Activated CD8-positive, alpha-beta T cell treated with anti-CD3 and anti-CD28 coated beads, Interleukin-2, amount 10 ng/mL, durations not matched to agents 7 days and 5 days (primary cell): ENCODE measurements at places on chromosomes 12 and 14. TPM values are rescaled to one million over a fixed set of nuclear protein-coding genes. Genes with fewer than 3 reads are reported as not detected.
A peak's percentile ranks its signal among the peaks of the same experiment; 100 is the strongest.

Gene LTBP2
- 0.29 TPM for total RNA-seq

DNA sequence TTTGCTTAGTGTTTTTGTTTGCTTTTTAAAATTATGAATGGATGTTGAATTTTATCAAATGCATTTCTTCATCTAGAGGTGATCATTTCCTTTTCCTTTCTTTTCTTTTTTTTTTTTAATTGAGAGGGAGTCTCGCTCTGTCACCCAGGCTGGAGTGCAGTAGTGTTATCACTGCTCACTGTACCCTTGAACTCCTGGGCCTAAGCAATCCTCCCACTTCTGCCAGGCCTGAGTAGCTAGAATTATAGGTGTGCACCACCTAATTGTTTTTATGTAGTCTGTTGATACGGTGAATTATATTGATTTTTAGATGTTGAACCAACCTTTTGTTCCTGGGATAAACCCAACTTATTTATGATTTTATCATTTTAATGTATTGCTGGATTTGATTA lies 1.5 kb upstream of the CDKL1 start:
- H3K4me1 ChIP-seq: peaks cover 15% of the 10 kb centered on the region
- H3K36me3 ChIP-seq: peaks cover 1% of the 10 kb centered on the region

Gene KCNC2
- not detected for total RNA-seq

- H3K36me3 ChIP-seq: peaks cover 11% of the 10 kb centered on the region
- no peak overlapping the region for H3K4me3 ChIP-seq
- no peak overlapping the region for H3K27ac ChIP-seq
- no peaks in the 10 kb centered on the region for H3K4me1 ChIP-seq
- no peaks in the 10 kb centered on the region for H3K27me3 ChIP-seq
Measured at GRCh38 chr12:32005496-32006125, 46.4 kb downstream of the RESF1 start.

Gene SERPINA6
- total RNA-seq: not detected

Gene GPN3
- 26.2 TPM for total RNA-seq

GRCh38 chr14:105060751-105061427 lies 4.3 kb downstream of the GPR132 start:
- H3K36me3 ChIP-seq: peaks cover 50% of the 10 kb centered on the region
- H3K27me3 ChIP-seq: no peaks in the 10 kb centered on the region
- peak overlapping the region; percentile 88 for H3K4me3 ChIP-seq
- H3K27ac ChIP-seq: peak overlapping the region; percentile 93
- H3K4me1 ChIP-seq: peaks cover 64% of the 10 kb centered on the region

Gene AKAP5
- 1.9 TPM for total RNA-seq

DNA sequence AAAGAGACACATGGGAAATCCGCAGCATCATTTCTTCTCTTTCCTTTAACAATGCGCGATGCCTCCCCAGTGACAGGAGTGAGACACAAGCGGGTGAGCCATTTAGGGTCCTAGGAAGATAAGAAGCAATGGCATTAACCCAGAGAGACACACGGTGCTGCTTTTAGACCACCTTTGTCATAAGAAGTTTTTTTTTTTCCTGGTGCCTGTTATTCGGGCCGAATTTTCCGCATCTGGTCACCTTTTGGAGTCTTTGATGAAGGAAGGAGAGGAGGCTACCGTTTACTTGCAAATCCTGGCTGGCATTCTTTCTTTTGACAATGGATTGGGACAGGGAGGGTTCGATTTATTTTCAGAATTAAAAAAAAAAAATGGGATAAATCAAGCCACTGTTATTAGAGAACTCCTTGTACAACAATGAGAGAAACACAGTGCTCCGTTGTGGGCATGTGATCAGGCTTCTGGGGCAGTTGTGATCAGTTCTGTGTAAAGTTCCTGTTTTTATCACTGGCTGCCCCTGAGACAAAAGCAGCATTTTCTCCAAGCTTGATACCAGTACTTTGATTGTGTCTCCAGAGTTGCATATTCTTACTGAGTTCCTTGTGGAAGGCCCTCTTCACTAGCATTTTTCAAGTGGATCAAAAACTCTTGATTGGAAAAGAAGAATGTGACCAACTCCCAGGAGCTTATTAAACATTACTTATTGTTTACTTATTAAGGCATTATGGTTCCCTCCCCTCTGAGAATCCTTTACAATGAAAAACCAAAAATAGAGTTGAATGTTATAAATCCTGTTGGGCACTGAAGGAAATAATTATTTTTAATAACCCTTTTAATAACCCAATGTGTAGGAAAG lies 1.1 kb downstream of the DIP2B start:
- H3K36me3 ChIP-seq: peaks cover 7% of the 10 kb centered on the region
- no peaks in the 10 kb centered on the region for H3K27me3 ChIP-seq
- peaks cover 47% of the 10 kb centered on the region for H3K4me1 ChIP-seq
- DNase-seq: no peak

DNA sequence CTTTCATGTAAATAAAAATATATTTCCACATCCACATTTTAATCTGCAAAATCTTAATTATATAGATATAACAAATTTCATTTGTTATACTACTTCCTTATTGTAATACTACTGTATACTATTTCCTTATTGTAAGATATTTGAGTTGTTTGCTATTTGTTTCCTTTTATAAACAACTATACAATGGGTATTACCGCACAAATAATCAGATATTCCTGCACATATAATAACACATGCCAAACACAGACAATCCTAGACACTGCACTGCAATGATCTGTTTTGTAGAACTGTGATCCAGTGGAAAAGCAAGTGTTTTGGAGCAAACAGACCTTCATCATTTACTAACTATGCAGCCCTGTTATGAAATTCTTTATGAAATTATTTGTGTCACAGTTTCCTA lies 30.5 kb downstream of the PRKD1 start:
- H3K4me3 ChIP-seq: no peak overlapping the region
- no peaks in the 10 kb centered on the region for H3K36me3 ChIP-seq
- H3K27ac ChIP-seq: no peak overlapping the region

Gene SLC5A8
- not detected for total RNA-seq

GRCh38 chr12:13273850-13274249 lies 77.3 kb downstream of the EMP1 start:
- H3K36me3 ChIP-seq: no peaks in the 10 kb centered on the region
- no peak for DNase-seq
- peaks cover 37% of the 10 kb centered on the region for H3K27me3 ChIP-seq
- H3K27ac ChIP-seq: no peak overlapping the region
- no peak overlapping the region for H3K4me3 ChIP-seq
- H3K4me1 ChIP-seq: peaks cover 3% of the 10 kb centered on the region

- H3K27me3 ChIP-seq: no peaks in the 10 kb centered on the region
- peak overlapping the region; percentile 91 for H3K4me3 ChIP-seq
- DNase-seq: peak; percentile 50
- H3K27ac ChIP-seq: peak overlapping the region; percentile 97
- H3K4me1 ChIP-seq: peaks cover 35% of the 10 kb centered on the region
- H3K36me3 ChIP-seq: peaks cover 85% of the 10 kb centered on the region
Measured at GRCh38 chr14:100069161-100069800, 4.1 kb downstream of the EVL start.

- DNase-seq: peak; percentile 75
- peak overlapping the region; percentile 72 for H3K27ac ChIP-seq
- peaks cover 56% of the 10 kb centered on the region for H3K4me1 ChIP-seq
Measured at GRCh38 chr12:9750276-9751203, 10.2 kb downstream of the CD69 start.

DNA sequence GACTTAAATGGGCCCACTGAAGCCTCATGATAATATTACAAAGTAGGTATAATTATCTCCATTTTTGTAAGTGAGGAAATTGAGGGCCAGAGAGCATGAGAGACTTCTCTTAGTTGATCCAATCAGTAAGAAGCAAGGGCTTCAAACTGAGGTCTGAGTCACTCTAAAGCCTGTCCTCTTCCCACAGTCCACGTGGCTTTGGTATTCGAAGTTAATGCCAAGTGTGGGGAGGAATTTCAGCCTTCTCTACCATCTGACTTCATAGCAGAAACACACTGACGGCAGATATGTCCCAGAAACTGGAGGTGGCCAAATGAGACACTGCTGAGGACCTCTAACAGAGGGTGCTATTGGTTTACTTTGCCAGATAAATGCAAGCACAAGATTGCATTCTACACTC lies 114.4 kb upstream of the OVCH1 start:
- no peak overlapping the region for H3K4me3 ChIP-seq
- DNase-seq: no peak
- H3K36me3 ChIP-seq: no peaks in the 10 kb centered on the region
- H3K27me3 ChIP-seq: no peaks in the 10 kb centered on the region

GRCh38 chr14:101834800-101835547 lies 73.5 kb downstream of the PPP2R5C start:
- no peaks in the 10 kb centered on the region for H3K27me3 ChIP-seq
- no peak overlapping the region for H3K4me3 ChIP-seq
- no peak for DNase-seq
- peaks cover 41% of the 10 kb centered on the region for H3K36me3 ChIP-seq

- no peaks in the 10 kb centered on the region for H3K4me1 ChIP-seq
- no peaks in the 10 kb centered on the region for H3K36me3 ChIP-seq
- H3K4me3 ChIP-seq: no peak overlapping the region
- DNase-seq: no peak
- peaks cover 2% of the 10 kb centered on the region for H3K27me3 ChIP-seq
- H3K27ac ChIP-seq: no peak overlapping the region
Measured at GRCh38 chr14:76292561-76292960, 83.4 kb upstream of the ESRRB start.

DNA sequence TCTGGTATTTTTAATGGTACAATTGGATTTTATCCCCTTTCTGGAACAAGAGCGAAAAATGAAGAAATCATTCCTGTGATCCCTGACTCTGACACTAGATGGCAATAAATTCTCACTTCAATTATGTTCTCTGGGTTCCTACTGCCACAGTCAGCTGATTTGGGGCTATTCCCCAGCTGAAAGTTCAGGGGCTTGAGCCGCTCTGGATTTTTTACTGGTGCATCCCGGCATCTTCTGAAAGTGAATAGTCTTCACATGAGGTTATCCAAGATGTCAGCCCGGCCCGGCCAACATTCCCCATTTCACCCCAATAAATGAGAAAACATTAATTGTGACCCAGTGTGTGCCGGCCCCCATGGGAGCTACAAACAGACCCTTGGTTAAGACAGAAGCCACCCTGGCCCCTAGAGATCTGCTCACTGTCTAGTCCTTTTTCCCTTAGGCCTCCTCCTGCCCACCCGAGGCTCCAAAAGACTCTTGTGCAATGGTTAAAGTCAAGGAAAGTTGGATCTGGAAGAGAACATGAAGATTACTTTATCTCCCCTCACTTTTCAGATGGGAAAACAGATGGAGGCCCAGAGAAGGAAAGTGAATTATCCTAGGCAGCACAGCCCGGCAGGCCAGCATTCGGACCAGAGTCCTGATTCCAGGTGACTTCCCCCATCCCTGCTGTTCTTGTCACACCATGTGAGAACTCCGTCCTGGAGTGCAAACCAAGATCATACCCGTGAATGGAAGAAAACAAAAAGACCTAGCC lies 20.8 kb downstream of the CKAP4 start:
- no peaks in the 10 kb centered on the region for H3K36me3 ChIP-seq
- DNase-seq: peak; percentile 36
- H3K27ac ChIP-seq: peak overlapping the region; percentile 72
- peaks cover 4% of the 10 kb centered on the region for H3K27me3 ChIP-seq
- H3K4me1 ChIP-seq: peaks cover 17% of the 10 kb centered on the region

Gene PLD4
- total RNA-seq: not detected

- H3K27ac ChIP-seq: no peak overlapping the region
- no peak for DNase-seq
- no peaks in the 10 kb centered on the region for H3K27me3 ChIP-seq
- no peak overlapping the region for H3K4me3 ChIP-seq
- peaks cover 9% of the 10 kb centered on the region for H3K4me1 ChIP-seq
Measured at GRCh38 chr14:56217380-56218045, 99.3 kb downstream of the PELI2 start.

DNA sequence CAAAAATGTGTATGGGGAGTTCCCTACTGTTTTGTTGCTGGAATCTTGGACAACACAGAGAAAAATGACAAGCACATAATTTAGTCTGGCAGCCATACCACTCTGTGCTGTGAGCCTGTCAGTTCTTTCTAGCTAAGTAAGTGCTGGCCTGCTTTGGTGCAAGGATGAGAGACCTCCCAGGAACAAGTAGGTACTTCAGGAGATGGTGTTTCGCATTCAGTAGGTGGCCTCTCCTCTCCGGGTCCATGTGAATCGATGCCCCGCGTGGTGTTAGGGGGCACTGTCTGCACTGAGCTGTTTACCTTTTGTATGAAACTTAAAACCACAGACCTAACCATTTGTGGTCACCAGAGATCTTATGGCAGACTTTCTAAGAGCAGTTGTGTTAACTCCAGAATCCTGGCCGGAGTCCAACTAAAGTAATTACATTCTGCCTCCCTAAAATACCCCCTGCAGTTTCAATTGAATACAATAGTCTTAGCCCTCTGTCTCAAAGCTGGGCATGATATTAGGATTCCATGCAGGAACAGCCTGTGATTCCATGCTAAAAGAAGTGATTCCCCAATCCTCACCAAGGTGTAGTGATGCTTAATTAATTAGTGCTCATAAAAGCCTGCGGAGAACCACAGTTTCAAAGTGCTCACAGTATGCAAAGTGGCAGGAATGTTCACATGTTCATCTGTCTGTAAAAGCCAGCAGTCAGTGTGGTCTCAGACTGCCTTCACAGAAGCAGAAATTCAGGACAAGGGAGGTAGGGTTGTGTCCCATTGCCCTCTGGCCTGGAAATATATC lies 64.2 kb downstream of the LLPH start:
- H3K27me3 ChIP-seq: peaks cover 22% of the 10 kb centered on the region
- H3K27ac ChIP-seq: no peak overlapping the region
- DNase-seq: peak; percentile 26
- H3K4me1 ChIP-seq: peaks cover 6% of the 10 kb centered on the region
- no peaks in the 10 kb centered on the region for H3K36me3 ChIP-seq

Gene CBLN3
- 1.1 TPM for total RNA-seq

DNA sequence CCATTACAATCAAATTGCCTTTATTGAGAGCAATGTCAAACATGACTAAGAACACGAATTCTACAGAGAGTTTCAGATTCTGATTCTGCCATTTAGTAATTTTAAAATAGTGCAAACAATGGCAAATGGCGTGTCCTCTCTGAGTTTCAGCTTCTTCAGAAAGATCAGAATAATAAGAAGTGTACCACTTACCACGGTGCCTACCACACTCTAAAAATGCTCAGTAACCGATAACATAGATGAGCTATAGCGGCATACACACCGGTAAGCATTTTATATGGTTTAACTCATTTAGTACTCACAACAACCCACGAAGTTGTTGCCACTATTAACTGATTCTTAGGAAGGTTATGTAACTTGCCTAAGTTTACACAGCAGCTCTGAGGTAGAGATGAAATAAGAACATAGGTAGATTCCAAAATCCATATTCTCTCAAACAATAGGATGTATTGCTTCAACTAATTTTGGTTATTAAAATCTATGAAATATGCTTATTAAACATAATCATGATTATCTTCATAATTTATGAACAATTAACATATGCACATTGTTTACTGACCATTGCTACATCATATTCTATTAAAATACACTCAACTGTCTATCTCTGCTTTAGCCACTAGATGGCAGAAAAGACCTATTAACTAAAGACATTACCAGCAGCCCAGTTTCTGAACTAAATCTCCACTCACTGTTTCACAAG lies 38.3 kb downstream of the SLC6A15 start:
- no peak overlapping the region for H3K27ac ChIP-seq
- no peaks in the 10 kb centered on the region for H3K36me3 ChIP-seq
- H3K4me1 ChIP-seq: no peaks in the 10 kb centered on the region
- DNase-seq: no peak
- no peak overlapping the region for H3K4me3 ChIP-seq

Gene DAO
- total RNA-seq: not detected

Gene EXOC3L4
- total RNA-seq: not detected
